ENCODE measurements at places on chromosomes 1 and 21.

- DNase-seq: no peak
Measured at GRCh38 chr1:206427291-206427690, 43.0 kb upstream of the IKBKE start.

GRCh38 chr1:89734442-89734841, 86.4 kb upstream of the LRRC8D start:
- DNase-seq: no peak

GRCh38 chr1:114499478-114499877, 11.5 kb downstream of the TRIM33 start:
- DNase-seq: no peak

DNA sequence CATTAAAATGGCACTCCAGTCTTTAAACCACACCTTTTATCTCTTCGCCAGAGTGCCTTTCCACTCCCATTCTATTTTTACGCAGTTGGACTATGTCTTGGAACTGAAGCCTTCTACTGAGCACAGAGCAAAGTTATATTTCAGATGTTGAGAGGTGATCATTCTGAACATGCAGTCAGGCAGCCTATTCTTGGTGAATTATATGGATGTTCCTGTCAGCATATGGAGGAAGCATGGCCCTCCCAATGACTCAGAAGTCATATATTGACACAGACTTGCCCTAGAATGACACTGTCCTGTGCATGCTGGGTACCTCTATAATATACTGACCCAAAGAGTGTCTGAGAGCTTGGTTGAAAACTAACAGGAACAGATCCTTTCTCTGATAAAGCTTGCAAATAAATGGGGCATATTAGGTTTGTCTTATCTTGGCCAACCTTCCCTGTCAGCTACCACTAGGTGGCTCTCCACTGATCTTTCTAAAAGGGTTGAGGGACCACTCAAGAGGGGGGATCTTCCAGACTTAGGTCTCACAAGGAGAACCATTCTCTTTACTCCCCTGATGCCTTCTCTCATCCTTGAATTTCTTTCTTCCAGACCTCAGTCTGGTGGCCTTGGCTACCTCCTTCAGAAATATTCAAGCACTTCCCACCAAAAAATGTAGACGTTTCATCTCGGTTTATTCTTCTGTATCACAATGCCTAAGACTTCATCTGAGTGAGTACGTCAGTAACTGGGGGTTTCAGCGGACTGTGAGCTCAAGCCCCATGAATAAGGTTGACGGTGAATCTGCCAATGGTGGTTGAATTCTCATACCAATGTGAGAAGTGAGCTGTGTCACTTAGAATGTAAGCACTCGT, 11.8 kb upstream of the ALG14 start:
- DNase-seq: no peak

DNA sequence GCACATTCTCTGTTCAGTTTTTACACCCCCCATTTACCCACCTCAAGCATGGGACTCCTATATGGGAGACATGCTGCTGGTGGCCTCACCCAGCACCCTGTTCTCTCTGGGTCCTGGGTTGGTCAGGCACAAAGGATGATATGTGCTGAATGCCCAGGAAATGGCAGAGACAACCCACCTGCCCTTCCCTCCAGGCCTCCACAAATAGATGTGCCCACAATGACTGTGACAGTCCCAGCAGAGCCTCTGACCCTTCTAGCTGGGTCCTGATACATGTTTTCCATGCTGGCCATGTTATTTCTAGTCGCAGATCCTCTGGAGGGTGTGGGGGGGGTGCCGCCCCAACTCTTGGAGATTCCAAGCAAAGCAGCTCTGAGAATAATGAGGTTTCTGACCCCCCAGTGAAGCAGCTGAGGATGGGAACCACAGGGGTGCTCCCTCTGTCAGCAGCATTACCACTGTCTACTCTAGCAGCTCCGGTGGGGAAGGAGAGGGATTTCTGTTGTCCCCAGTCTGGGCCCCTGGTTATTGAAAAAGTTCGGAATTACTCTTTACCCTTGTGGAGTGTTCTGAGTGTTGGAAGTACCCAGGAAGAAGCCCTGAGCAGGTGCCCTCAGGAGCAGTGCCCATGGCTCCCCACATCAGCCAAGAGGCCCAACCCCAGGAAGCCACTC, 1.2 kb upstream of the CCDC28B start:
- DNase-seq: no peak

DNA sequence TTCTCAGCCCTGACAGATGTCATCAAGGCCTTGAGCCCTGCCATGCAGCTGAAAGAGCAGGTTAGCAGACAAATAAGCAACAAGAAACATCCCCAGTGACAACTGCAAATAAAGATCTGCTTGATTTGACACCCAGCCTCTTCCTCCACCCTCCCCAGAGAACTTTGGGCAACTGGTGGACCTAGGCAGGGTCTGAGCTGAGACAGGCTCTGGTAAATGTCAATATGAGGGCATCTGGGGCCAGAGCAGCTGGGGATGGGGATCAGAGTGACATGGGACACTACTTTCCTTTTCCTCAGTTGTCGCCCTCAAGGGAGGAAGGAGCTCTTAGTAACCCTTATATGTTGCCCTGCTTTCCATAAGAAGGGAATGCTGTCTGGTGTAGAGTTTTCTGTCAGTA, 544.1 kb downstream of the NEGR1 start:
- no peak for DNase-seq

- no peak for DNase-seq
Measured at GRCh38 chr1:160291248-160292220, 6.6 kb upstream of the PEX19 start.

DNA sequence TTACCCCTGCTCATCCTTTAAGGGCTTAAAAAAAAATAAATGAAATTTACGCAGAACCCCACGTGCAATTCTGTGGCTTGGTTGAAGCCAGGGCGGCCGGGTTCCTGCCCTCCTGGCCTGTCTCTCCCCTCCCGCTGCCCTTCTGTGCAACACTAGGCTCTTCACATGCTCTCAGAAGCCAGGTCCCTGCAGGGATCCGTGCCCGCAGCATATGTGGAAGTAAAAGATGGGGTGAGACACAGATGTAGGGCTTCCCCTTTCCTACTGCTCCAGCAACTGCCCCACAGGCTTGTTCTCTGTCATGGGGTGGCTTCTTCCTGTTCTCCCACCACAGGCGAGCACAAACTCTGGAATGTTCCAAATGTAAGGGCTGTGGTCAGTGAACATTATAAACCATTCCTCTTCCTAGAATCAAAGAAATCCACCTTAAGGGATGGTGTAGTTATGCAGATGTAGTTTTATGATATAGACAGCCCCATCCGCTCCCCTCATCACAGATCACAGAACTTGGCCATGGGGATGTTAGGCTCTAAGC, 535.4 kb downstream of the KIF26B start:
- DNase-seq: no peak

DNA sequence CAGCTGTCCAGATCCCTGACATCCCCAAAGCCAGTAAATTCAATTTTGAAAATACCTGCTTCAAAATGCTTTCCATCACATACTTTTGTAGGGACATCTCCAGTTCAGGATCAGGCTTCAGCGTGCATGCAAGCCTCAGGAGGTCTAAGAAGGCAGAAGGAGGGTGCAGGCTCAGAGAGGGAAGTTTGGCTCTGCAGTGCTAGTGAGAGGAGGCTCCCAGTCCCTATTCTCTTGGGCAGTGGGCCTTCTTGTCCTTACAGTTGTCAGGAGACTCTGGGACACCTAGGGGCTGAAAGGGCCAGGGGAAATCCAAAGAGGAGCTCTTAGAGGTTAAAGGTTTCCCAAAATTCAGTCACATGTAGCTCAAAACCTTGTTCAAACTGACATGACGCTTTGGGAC, 20.1 kb downstream of the ADCY10 start:
- DNase-seq: no peak

DNA sequence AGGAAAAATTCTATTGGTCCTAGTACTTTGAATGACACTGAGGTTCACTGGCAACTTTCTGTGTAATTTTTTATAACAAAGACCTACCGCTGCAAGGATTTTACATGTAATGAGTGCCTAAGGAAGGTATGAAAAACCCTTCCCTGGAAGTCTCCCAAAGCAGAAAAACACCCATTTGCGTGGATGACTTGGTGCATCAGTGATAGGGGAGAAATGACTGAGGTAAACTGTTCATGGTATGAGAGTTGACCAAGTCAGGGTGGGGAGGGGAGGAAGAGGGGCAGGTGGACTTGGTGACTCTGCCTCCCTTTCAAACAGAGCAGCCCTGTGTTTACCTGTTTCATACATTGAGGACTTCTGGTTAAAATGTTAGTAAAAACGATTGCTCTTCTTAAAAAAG, 78.8 kb upstream of the IPO9 start:
- no peak for DNase-seq

DNA sequence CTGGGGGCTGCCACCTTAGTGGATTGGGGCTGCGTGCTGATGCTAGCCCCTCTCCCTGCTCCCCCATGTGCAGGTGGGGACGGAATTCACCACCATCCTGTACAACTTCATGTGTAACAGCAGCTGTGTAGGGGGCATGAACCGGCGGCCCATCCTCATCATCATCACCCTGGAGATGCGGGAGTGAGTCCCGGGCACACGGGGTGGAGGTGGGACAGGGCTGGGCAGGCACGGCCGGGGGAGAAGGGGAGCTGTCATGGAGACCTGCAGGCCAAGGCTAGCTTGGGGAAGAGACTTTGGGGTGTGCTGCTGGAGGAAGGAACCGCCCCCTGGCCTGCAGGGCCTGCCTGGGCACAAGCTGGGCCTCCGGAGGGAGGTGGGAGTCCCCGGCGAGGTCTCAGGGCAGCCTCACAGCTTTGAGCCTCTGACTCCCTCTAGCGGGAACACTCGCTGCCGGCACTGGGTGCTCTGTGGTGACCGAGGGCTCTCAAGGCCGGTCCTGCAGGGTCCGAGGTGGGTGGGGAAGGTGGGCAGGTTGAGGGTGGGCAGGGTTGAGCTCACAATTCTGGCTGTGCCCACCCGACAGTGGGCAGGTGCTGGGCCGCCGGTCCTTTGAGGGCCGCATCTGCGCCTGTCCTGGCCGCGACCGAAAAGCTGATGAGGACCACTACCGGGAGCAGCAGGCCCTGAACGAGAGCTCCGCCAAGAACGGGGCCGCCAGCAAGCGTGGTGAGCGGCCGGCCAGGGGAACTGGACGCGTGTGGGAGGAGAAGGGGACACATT, 25.0 kb upstream of the CCDC27 start:
- DNase-seq: no peak

DNA sequence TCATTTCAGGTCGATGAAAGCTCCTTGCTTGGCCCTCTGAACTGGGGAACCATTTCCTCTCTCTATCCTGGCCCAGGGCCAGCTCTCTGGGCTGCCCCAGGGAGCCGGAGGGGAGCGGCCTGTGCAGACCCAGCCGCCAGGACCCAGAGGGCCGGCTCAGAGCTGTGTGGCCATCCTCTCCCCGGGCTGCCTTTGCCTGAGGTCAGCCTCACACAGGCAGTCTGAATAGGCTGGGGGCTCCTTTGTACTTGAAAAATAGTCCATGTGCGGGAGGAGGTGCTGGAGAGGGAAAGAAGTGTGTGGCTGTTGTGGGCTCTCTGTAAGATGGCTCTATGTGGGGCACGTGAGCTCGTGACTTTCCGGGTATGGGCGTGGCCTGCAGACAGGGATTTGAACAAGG, 275.1 kb upstream of the VAMP3 start:
- DNase-seq: no peak

- DNase-seq: no peak
Measured at GRCh38 chr1:94060720-94061119, 60.2 kb downstream of the ABCA4 start.

DNA sequence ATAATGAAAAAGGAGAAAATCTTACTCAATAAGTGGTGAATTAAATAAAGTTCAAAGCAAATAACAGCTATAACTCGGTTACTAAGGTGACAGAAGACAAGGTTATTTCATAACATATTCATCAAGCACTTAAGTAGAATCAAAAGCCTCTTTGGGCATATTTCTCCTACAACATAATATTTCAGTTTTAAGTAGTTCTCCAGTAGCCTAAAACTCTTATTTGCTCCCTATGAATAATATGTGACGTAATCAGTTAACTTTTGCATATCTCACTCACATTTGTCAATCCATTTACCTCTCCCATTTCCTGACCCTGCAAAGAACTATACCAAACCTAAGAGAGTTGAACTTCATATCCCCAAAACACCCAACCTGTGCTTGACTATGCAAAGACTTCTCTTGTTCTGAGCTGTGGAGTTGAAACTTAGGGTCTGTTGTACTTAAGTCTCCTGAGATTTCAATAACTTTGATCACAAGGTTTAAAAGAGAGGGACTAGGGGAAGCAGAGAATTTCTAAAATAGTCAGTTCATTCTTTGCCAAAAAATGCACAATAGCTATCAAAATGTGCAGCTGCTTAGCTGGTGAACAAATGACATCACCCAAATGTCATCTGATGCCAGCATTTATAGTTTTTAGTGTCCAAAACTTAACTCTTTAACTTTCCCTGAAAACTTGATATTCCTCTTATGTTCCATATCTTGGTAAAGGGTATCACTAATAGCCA, 37.2 kb downstream of the TTLL7 start:
- no peak for DNase-seq

DNA sequence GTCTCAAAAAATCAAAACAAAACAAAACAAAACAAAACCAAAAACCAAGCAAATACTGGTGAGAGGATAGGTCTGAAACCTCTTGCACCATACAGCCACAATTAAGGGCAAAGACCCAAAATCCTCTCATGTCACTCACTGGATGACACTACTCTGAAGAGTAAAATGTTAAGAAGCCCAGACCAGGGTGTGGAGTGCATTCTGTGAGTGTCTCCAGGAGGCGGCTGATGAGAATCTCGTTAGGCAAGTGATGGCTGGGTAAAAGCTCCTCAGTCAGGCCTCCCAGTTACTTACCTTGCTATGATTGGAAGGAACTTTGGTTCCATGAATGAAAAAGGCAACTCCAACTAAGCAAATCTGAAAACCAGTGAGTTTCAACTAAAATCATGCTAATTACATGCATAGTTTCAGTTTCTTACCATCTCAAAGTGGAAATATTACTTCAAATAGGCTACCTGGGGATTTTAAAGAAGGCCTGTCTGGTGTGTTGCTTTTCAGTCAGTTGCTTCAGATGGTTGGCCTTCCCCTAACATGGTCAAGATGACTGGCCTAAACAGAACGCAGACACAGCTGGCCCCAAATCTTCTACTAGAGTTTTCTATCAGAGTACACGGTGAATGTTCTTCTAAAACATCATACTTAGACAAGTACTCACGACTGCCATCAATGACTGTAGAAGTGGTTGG, 95.1 kb downstream of the KIAA0319L start:
- DNase-seq: no peak

GRCh38 chr1:213409208-213409631, 358.2 kb downstream of the RPS6KC1 start:
- no peak for DNase-seq

DNA sequence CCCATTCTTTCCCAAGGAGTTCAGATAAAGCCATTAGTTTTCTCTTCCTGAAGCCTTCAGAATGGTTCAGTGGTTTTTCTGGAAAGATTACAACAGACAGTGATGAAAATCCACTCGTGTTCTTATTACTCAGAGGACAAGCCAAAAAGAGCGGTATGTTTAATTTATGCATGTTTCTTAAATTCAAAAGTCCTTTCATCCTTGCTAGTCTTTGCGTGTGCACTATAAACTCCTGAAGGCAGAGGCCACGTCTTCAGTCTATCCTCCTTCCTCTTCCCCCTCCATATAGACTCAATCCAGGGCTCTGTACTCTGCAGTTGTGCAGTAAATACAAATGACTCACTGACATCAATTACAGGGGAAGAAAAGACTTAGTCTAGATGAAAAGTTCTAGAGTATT, 409.2 kb upstream of the PLXNA2 start:
- no peak for DNase-seq

GRCh38 chr1:112021263-112021662, 31.8 kb upstream of the KCND3 start:
- DNase-seq: no peak

GRCh38 chr1:112637254-112638109, 17.9 kb downstream of the CAPZA1 start:
- no peak for DNase-seq

GRCh38 chr1:31679091-31679490, 24.7 kb downstream of the COL16A1 start:
- DNase-seq: no peak

GRCh38 chr1:39195166-39196111, 9.1 kb upstream of the MACF1 start:
- DNase-seq: no peak

All from omental fat pad (tissue), 4 donors.